Panc1 (cell line): ENCODE measurements at places on chromosomes 11 and 22. TPM values are rescaled to one million over a fixed set of nuclear protein-coding genes. Genes with fewer than 3 reads are reported as not detected.

- peak overlapping the region; percentile 81 for H3K27ac ChIP-seq
- no peaks in the 10 kb centered on the region; the same call in 1 of the 2 replicates for H3K36me3 ChIP-seq
- no peaks in the 10 kb centered on the region for H3K27me3 ChIP-seq
- peak overlapping the region; percentile 69 for H3K4me3 ChIP-seq
- H3K4me1 ChIP-seq: peaks cover 32% of the 10 kb centered on the region
Observed at GRCh38 chr11:110428956-110429730, 605 bp upstream of the FDX1 start.

- no peak overlapping the region for H3K4me3 ChIP-seq
- no peaks in the 10 kb centered on the region for H3K36me3 ChIP-seq
- H3K4me1 ChIP-seq: no peaks in the 10 kb centered on the region
- H3K27ac ChIP-seq: no peak overlapping the region
Observed at GRCh38 chr22:25651332-25652085, 87.0 kb downstream of the GRK3 start.

GRCh38 chr11:120061761-120062560 lies 76.0 kb downstream of the TRIM29 start:
- no peaks in the 10 kb centered on the region for H3K36me3 ChIP-seq
- H3K27ac ChIP-seq: no peak overlapping the region
- H3K4me1 ChIP-seq: no peaks in the 10 kb centered on the region
- no peak for DNase-seq
- H3K27me3 ChIP-seq: peaks cover 23% of the 10 kb centered on the region
- no peak overlapping the region for H3K4me3 ChIP-seq

DNA sequence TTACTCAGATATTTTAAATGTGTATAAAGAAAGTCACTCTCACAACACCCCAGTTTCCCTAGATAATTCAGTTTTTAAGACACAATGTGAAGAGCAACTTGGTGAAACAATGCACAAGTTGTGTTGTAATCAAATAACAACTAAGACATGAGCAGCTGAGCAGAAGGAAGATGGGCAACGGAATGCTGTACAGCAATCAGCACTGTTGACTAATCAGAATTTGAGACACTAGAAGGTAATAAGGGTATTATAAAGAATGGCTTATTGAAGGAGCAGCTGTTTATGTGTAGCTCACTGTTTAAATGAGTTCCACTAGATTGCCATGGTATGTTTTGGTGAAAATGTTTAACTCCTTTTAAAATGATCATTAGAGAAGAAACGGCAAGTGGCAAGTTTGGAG lies 60.1 kb downstream of the SOX6 start:
- H3K27ac ChIP-seq: no peak overlapping the region
- H3K4me3 ChIP-seq: no peak overlapping the region
- no peaks in the 10 kb centered on the region for H3K36me3 ChIP-seq

GRCh38 chr11:92276773-92277172 lies 52.2 kb downstream of the FAT3 start:
- no peaks in the 10 kb centered on the region for H3K36me3 ChIP-seq
- no peaks in the 10 kb centered on the region for H3K27me3 ChIP-seq
- H3K27ac ChIP-seq: no peak overlapping the region

- no peak for DNase-seq
- H3K27me3 ChIP-seq: no peaks in the 10 kb centered on the region
- no peaks in the 10 kb centered on the region for H3K36me3 ChIP-seq
- H3K27ac ChIP-seq: no peak overlapping the region
- peaks cover 27% of the 10 kb centered on the region for H3K4me1 ChIP-seq
Observed at GRCh38 chr11:76768088-76768908, 14.9 kb upstream of the TSKU start.

GRCh38 chr22:27973846-27974245 lies 54.8 kb upstream of the PITPNB start:
- H3K4me3 ChIP-seq: no peak overlapping the region
- no peak overlapping the region for H3K27ac ChIP-seq
- H3K4me1 ChIP-seq: no peaks in the 10 kb centered on the region
- H3K36me3 ChIP-seq: no peaks in the 10 kb centered on the region
- no peak for DNase-seq
- H3K27me3 ChIP-seq: no peaks in the 10 kb centered on the region

GRCh38 chr11:8287703-8288102 lies 24.0 kb upstream of the LMO1 start:
- H3K36me3 ChIP-seq: no peaks in the 10 kb centered on the region
- no peaks in the 10 kb centered on the region for H3K27me3 ChIP-seq
- no peak overlapping the region for H3K4me3 ChIP-seq

DNA sequence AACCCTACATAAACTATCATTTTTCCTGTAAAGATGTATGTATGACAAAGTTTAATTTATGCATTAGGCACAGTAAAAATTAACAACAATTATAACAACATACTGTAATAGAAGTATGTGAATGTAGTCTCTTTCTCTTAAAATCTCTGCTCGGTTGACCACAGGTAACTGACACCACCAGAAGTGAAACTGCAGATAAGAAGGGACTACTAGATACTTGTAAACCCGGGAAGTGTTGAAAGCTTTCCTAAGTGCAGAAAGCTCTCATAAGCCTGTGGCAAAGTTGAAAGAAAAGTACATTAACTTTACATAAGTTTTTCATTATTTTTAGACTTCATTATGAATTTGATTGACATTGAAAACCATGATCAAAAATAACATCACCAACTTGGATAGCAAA lies 1173.3 kb downstream of the LRRC4C start:
- no peak for DNase-seq
- H3K4me3 ChIP-seq: no peak overlapping the region
- no peaks in the 10 kb centered on the region for H3K4me1 ChIP-seq
- no peaks in the 10 kb centered on the region for H3K27me3 ChIP-seq
- H3K27ac ChIP-seq: no peak overlapping the region

- no peaks in the 10 kb centered on the region for H3K4me1 ChIP-seq
- H3K4me3 ChIP-seq: no peak overlapping the region
- peaks cover 24% of the 10 kb centered on the region for H3K36me3 ChIP-seq
- DNase-seq: no peak
- H3K27ac ChIP-seq: no peak overlapping the region
Observed at GRCh38 chr22:29663180-29663821, 56.5 kb upstream of the CABP7 start.

- DNase-seq: no peak
- H3K4me1 ChIP-seq: no peaks in the 10 kb centered on the region
- H3K27ac ChIP-seq: no peak overlapping the region
- peaks cover 4% of the 10 kb centered on the region; the same call in 1 of the 2 replicates for H3K36me3 ChIP-seq
- no peak overlapping the region for H3K4me3 ChIP-seq
Observed at GRCh38 chr11:43687120-43687791, 6.7 kb downstream of the HSD17B12 start.

DNA sequence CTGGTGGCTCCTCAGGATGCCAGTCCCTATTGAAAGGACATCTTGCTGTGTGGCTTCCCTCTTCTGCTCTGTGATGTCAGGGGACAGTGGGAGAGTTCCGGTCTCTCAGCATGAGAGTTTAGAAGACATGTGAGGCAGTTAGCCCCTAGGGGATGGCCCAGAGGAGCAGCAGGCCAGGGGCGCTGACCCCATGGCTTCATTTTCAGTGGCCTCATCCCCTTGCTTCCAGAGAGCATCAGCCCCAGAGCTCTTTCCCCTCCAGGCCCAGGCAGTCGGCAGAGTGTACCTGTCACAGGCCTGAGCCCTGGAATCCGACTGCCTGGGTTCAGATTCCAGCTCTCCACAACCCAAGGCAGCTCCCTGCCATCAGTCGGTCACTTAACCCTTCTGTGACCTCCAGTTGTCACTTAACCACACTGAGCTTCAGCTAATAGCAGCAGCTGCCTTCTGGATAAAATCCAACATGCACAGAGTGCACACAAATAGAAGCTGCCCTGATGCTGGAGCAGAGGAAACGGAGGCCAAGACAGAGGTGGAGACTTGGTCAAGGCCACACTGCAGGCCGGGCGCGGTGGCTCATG lies 14.1 kb upstream of the LRRC10B start:
- no peaks in the 10 kb centered on the region for H3K36me3 ChIP-seq
- no peak for DNase-seq
- H3K27ac ChIP-seq: no peak overlapping the region
- H3K27me3 ChIP-seq: no peaks in the 10 kb centered on the region
- peaks cover 16% of the 10 kb centered on the region for H3K4me1 ChIP-seq
- H3K4me3 ChIP-seq: no peak overlapping the region

- DNase-seq: no peak
- H3K4me3 ChIP-seq: no peak overlapping the region
- no peaks in the 10 kb centered on the region for H3K27me3 ChIP-seq
Observed at GRCh38 chr11:73085189-73085875, 56.8 kb downstream of the FCHSD2 start.

DNA sequence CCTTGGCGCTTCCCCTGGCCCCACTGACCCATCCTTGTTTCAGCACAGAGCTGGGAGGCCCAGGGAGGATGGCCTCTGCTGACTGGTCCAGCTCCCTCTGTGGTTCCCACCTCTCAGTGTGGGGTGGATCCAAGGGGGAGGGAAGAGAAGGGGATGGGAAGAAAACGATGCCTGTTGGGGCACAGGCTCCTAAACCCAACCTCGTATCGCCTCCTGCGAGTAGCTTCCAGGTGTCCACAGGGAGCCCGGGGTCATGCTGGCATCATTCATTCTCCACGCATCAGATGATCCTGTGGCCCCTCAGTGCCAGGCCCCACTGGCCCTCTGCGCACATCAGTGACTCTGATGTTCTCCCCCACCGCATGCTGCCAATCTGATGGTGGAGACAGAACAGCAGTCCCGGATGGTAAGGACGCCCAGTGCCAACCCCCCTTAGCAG lies 5.1 kb downstream of the MYEOV start:
- no peaks in the 10 kb centered on the region; the same call in none of the 2 replicates for H3K36me3 ChIP-seq
- no peak overlapping the region for H3K4me3 ChIP-seq
- DNase-seq: no peak

GRCh38 chr11:82092904-82093303 lies 640.8 kb downstream of the FAM181B start:
- H3K4me1 ChIP-seq: no peaks in the 10 kb centered on the region
- DNase-seq: no peak
- H3K4me3 ChIP-seq: no peak overlapping the region
- no peaks in the 10 kb centered on the region for H3K36me3 ChIP-seq

- no peaks in the 10 kb centered on the region for H3K27me3 ChIP-seq
- H3K4me3 ChIP-seq: no peak overlapping the region
- DNase-seq: peak; percentile 71
- H3K27ac ChIP-seq: peak overlapping the region; percentile 97
Observed at GRCh38 chr11:35077709-35078469, 61.1 kb upstream of the CD44 start.

GRCh38 chr11:35281169-35281688 lies 138.1 kb downstream of the SLC1A2 start:
- no peak for DNase-seq
- H3K27ac ChIP-seq: no peak overlapping the region
- H3K27me3 ChIP-seq: no peaks in the 10 kb centered on the region
- H3K4me1 ChIP-seq: no peaks in the 10 kb centered on the region
- no peak overlapping the region for H3K4me3 ChIP-seq

DNA sequence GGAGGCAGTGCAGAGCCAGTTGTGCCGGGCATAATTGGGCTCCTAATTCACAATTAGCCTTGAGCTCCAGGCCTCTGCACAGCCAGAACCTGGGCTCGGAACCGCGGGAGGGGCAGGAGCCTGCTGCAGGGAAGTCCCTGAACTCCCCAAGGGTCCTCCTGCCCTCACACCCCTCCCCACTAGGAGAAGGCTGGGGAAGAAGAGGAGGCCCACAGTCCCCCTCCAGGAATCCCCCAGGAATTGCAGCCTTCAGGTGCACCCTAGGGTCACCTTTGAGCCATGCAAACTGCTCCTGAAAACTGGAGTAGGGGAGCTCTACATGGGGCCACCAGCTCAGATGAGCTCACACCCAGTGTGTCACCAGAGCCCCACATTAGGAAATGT lies 93.8 kb upstream of the LMO1 start:
- no peak overlapping the region for H3K27ac ChIP-seq
- peaks cover under 1% of the 10 kb centered on the region; the same call in 1 of the 2 replicates for H3K27me3 ChIP-seq
- no peaks in the 10 kb centered on the region for H3K4me1 ChIP-seq
- H3K36me3 ChIP-seq: no peaks in the 10 kb centered on the region
- no peak for DNase-seq

DNA sequence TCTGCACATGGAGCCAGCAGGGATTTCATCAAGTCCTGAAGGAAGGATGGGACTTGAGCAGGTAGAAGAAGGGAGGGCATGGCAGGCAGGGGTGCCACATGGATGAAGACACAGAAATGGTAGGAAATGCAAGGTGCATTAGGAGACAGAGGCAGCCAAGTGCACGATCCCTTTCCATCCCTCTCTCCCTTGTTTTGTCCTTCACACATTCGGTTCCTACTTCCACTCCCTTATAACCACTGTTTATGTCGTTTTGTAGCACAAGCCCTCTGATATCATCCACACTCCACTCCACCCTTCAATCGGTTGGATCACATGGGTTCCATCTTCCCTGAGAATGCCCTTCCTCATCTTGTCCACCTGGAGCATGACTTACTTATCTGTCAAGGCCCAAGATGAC lies 35.2 kb downstream of the IFT27 start:
- no peak overlapping the region for H3K4me3 ChIP-seq
- H3K36me3 ChIP-seq: no peaks in the 10 kb centered on the region
- H3K27me3 ChIP-seq: no peaks in the 10 kb centered on the region
- no peaks in the 10 kb centered on the region for H3K4me1 ChIP-seq
- no peak for DNase-seq

GRCh38 chr11:130089674-130090073 lies 20.0 kb downstream of the APLP2 start:
- peak overlapping the region; percentile 64 for H3K27ac ChIP-seq
- H3K27me3 ChIP-seq: no peaks in the 10 kb centered on the region
- no peak overlapping the region for H3K4me3 ChIP-seq
- peaks cover 46% of the 10 kb centered on the region for H3K4me1 ChIP-seq
- H3K36me3 ChIP-seq: no peaks in the 10 kb centered on the region

DNA sequence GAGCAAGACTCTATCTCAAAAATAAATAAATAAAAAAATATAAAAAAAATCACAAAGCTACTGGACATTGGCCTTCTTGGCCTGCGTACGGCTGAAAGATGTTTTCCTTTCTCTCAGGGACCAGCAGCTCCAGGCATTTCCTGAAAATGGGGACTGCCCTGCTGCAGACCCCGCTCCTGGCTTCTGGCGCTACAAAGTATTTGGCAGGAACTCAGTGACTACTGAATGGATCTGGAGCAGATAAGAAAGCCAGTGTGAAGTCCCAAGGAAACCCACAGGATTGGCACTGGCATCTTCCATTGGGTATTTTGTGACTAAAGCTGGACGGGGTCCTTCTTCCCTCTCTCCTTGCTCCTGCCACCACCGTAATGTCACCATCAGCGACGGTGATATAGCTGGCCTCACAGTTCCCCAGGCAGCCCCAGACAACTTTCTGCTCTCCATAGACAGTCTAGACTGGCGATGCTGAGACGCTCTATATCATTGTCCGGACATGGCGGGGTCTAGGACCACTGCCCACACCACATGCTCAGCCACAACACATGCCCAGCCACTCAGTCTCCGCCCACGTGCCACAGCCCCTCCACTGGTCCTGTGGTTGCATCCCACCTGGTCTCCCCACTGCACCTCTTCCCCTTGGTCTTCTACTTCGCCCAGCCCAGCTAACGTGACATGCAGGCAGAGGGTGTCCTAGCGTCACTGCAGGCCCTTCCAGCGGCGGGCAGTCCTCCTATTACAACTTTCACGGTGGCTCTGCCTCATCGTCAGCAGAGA lies 22.7 kb upstream of the YPEL1 start:
- H3K36me3 ChIP-seq: no peaks in the 10 kb centered on the region; the same call in 1 of the 2 replicates
- H3K27me3 ChIP-seq: no peaks in the 10 kb centered on the region
- H3K27ac ChIP-seq: no peak overlapping the region
- H3K4me3 ChIP-seq: no peak overlapping the region

The LSP1 gene
- total RNA-seq: 0.90 TPM

The ZNRF3 gene
- total RNA-seq: 7.3 TPM

The OR8A1 gene
- total RNA-seq: not detected

The MOGAT2 gene
- total RNA-seq: 0.08 TPM

The OR2AG1 gene
- total RNA-seq: not detected

The LRP4 gene
- 11.7 TPM for total RNA-seq

The OR10A2 gene
- not detected for total RNA-seq

The MEI1 gene
- total RNA-seq: 0.18 TPM

The RAB39A gene
- total RNA-seq: 3.3 TPM

The UBQLNL gene
- 0.72 TPM for total RNA-seq

The PANX1 gene
- total RNA-seq: 59.3 TPM

The HTR3A gene
- 0.21 TPM for total RNA-seq

The TREH gene
- 0.05 TPM for total RNA-seq
